ENCODE measurements at places on chromosomes 11 and 22. TPM values are rescaled to one million over a fixed set of nuclear protein-coding genes. Genes with fewer than 3 reads are reported as not detected.

The SCT gene
- not detected for total RNA-seq

The PRRG4 gene
- under 0.01 TPM for total RNA-seq

The PHETA2 gene
- total RNA-seq = 15.8 TPM

The OR10D3 gene
- total RNA-seq = not detected

The TESMIN gene
- total RNA-seq = not detected

The SLC39A13 gene
- 47.0 TPM for total RNA-seq

The PLEKHA7 gene
- 0.18 TPM for total RNA-seq

The KCNQ1 gene
- total RNA-seq = not detected

The KRTAP5-11 gene
- not detected for total RNA-seq

Measured in smooth muscle cell of bladder (primary cell).